ENCODE measurements at places on chromosomes 13 and 19. TPM values are rescaled to one million over a fixed set of nuclear protein-coding genes. Genes with fewer than 3 reads are reported as not detected.

GRCh38 chr13:95704510-95704909, 27.6 kb downstream of the DNAJC3 start:
- no peaks in the 10 kb centered on the region for H3K27me3 ChIP-seq
- no peaks in the 10 kb centered on the region for H3K36me3 ChIP-seq
- no peak overlapping the region for H3K27ac ChIP-seq
- peaks cover 6% of the 10 kb centered on the region for H3K4me1 ChIP-seq
- DNase-seq = peak; percentile 51

GRCh38 chr19:43784241-43784980, 3.6 kb upstream of the KCNN4 start:
- H3K27me3 ChIP-seq = no peaks in the 10 kb centered on the region
- no peak overlapping the region for H3K27ac ChIP-seq
- no peak overlapping the region for H3K4me3 ChIP-seq
- no peaks in the 10 kb centered on the region for H3K4me1 ChIP-seq

GRCh38 chr13:85509512-85509911, 289.7 kb downstream of the SLITRK6 start:
- H3K4me3 ChIP-seq = no peak overlapping the region
- no peaks in the 10 kb centered on the region for H3K4me1 ChIP-seq
- H3K36me3 ChIP-seq = no peaks in the 10 kb centered on the region
- H3K27ac ChIP-seq = no peak overlapping the region
- no peaks in the 10 kb centered on the region for H3K27me3 ChIP-seq
- DNase-seq = no peak

GRCh38 chr13:48801255-48801654, 147.5 kb downstream of the CYSLTR2 start:
- no peak overlapping the region for H3K4me3 ChIP-seq
- DNase-seq = no peak
- H3K4me1 ChIP-seq = no peaks in the 10 kb centered on the region
- no peak overlapping the region for H3K27ac ChIP-seq
- no peaks in the 10 kb centered on the region for H3K36me3 ChIP-seq

GRCh38 chr19:9014803-9015202, 4.6 kb upstream of the MUC16 start:
- H3K27me3 ChIP-seq = no peaks in the 10 kb centered on the region
- H3K4me3 ChIP-seq = no peak overlapping the region
- no peaks in the 10 kb centered on the region for H3K36me3 ChIP-seq
- no peak overlapping the region for H3K27ac ChIP-seq
- DNase-seq = no peak
- no peaks in the 10 kb centered on the region for H3K4me1 ChIP-seq

DNA sequence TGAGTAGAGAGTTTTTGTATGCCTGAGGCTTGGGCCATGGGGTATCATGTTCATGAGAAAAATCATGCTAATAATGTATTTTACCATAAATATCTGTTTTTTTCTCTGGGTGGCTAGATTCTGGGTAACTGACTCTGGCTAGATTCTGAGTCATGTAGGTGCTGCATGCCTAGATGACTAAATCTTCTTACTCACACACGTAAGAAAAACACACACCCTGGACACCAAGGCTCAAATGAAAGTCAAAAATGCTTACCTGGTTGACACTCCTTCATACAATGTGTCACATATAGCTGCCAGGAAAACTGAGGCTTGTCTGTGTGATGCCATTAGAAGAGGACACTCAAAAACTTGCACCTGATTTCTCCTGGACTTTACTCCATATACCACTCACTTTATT, 597.4 kb upstream of the SLITRK1 start:
- no peak for DNase-seq
- H3K4me1 ChIP-seq = no peaks in the 10 kb centered on the region
- H3K27ac ChIP-seq = no peak overlapping the region
- no peaks in the 10 kb centered on the region for H3K27me3 ChIP-seq
- H3K36me3 ChIP-seq = no peaks in the 10 kb centered on the region
- H3K4me3 ChIP-seq = no peak overlapping the region

DNA sequence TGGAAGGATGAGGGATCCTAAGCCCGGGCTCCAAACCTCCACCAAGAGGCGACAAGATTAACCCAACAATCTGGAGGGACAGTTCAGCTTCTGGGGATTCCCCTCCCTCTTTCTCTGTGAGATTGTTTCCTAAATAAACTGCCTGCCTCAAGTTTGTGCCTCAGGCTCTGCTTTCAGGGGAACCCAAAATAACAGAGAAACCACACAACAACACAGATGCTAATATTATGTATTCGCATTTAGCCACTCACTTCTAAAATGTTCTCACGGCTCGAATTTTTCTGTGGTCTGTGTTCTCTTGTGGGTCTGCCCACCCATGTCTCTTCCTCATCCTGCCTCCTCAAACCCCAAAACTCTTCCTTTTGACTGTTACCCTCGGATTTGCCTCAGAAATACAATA, 1381.1 kb upstream of the SLC10A2 start:
- H3K27me3 ChIP-seq = no peaks in the 10 kb centered on the region
- H3K27ac ChIP-seq = no peak overlapping the region

DCT gene
- 0.06 TPM for total RNA-seq

Data from pancreas (tissue), 10 donors.